ENCODE measurements at places on chromosomes 5 and 9. TPM values are rescaled to one million over a fixed set of nuclear protein-coding genes. Genes with fewer than 3 reads are reported as not detected.

Gene LPAR1
- 64.1 TPM for total RNA-seq

GRCh38 chr9:113614843-113615648 is 151.5 kb downstream of the RGS3 start:
- H3K4me1 ChIP-seq, result peaks cover 8% of the 10 kb centered on the region
- DNase-seq, result peak; percentile 74
- H3K27ac ChIP-seq, result peak overlapping the region; percentile 81
- H3K4me3 ChIP-seq, result no peak overlapping the region
- H3K36me3 ChIP-seq, result no peaks in the 10 kb centered on the region

GRCh38 chr5:72151169-72151568 is 43.9 kb downstream of the MAP1B start:
- no peaks in the 10 kb centered on the region for H3K36me3 ChIP-seq
- H3K27ac ChIP-seq, result peak overlapping the region; percentile 88
- no peak for DNase-seq
- H3K27me3 ChIP-seq, result no peaks in the 10 kb centered on the region
- peaks cover 15% of the 10 kb centered on the region for H3K4me1 ChIP-seq

DNA sequence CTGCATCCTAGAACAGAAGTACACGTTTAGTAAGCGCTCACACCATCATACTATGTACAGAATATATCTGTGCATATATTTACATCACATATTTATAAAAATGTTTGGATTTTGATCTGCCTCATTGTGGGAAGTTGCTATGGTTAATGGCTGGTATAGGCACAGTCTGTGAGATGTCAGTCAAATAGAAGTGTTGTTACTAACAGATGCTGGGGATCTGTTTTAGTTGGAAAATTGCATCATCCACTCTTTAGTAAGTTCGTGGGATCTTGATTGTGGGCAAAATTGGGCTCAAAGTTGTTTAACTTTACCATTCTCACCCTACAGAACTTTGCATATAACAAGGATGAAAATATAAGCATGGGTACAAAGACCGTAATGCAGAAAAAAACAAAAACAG is 76.4 kb upstream of the DPYSL3 start:
- no peaks in the 10 kb centered on the region for H3K36me3 ChIP-seq
- H3K4me1 ChIP-seq, result no peaks in the 10 kb centered on the region
- H3K4me3 ChIP-seq, result no peak overlapping the region
- H3K27me3 ChIP-seq, result no peaks in the 10 kb centered on the region
- DNase-seq, result no peak

DNA sequence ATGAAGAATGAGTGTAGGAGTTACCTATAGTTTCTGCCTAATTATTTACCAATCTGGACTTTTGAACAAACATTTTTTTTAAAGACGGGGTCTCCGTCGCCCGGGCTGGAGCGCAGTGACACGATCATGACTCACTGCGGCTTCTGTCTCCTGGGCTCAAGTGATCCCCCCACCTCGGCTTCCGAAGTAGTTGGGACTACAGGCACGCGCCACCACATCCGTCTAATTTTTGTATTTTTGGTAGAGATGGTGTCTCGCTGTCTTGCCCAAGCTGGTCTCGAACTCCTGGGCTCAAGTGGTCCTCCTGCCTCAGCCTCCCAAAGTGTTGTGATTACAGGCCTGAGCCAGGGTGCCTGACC is 1.5 kb downstream of the CTNNA1 start:
- no peaks in the 10 kb centered on the region for H3K36me3 ChIP-seq
- no peaks in the 10 kb centered on the region for H3K27me3 ChIP-seq
- peak overlapping the region; percentile 87 for H3K4me3 ChIP-seq
- peaks cover 5% of the 10 kb centered on the region for H3K4me1 ChIP-seq
